Neuronal stem cell (in vitro differentiated cells): ENCODE measurements at places on chromosomes 6 and 20.
A peak's percentile ranks its signal among the peaks of the same experiment; 100 is the strongest.

DNA sequence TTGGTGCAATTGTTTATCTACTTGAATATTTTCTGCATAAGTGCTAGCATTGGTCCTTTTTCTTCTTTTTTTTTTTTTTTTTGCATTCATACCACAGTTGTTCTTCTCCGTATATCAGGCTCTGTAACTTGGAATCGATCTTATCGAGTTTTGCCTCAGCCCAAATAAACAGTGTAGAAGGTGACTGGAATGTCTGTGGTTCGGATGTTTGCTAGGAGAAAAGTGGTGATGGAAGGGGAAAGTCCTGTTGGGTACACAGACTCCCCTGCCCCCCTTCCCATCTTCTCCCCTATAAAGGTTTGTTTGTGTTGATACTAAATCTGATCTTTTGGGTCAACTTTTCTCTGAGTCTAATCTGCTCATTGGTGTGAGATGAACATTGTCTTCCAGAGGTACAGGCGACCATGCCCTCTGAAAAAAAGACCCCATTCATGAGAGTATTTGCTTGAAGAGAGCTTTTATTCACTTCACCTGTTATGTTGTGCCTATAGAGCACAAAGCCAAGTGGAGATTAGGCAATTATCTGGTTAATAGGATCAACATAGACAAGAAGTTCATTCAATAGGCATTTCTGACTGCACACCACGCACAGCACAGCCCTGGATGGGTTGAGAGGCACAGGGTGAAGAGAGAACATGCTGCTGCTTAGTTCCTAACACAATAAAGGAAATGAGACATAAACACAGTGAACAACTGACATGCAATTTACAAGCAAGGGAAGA lies 620.0 kb downstream of the PKHD1 start:
- peaks cover 8% of the 10 kb centered on the region for H3K27me3 ChIP-seq
- H3K36me3 ChIP-seq: no peaks in the 10 kb centered on the region

DNA sequence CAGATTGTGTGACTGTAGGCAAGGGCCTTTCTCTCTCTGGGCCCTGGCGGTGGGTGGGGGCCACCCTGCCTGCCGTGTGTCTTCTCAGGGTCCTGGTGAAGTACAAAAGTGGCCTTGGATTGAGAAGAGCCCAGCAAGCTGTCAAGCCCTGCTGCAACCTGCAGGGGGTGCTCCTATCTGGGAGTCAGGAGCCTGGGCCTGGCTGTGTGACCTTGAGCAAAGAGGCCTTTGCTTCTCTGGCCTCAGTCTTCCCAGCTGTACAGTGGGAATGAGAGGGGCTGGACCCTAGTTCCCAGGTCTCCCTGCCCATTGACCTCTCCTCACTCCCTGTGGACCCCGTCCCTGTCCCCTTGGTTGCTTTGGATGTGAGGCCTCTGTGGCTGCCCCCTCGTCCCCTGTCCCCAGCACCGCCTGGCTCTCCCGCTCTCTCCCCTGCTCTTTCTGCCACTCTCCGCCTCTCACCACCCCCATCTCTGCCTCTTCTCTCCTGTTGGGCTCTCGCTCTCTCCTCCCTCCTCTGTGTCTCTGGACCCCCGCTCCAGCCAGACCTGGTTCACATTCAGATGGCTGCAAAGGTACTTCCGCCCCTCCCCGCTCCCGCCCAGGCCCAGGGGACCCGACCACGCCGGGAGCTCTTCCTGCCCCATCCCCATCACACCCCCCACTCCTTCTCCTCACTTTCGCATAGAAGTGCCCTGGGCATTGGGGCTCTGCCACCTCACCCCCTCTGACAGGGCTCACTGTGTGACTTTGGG lies 46.7 kb downstream of the SRC start:
- H3K4me1 ChIP-seq: peaks cover 38% of the 10 kb centered on the region
- DNase-seq: no peak
- peaks cover 16% of the 10 kb centered on the region for H3K36me3 ChIP-seq
- no peak overlapping the region for H3K4me3 ChIP-seq

DNA sequence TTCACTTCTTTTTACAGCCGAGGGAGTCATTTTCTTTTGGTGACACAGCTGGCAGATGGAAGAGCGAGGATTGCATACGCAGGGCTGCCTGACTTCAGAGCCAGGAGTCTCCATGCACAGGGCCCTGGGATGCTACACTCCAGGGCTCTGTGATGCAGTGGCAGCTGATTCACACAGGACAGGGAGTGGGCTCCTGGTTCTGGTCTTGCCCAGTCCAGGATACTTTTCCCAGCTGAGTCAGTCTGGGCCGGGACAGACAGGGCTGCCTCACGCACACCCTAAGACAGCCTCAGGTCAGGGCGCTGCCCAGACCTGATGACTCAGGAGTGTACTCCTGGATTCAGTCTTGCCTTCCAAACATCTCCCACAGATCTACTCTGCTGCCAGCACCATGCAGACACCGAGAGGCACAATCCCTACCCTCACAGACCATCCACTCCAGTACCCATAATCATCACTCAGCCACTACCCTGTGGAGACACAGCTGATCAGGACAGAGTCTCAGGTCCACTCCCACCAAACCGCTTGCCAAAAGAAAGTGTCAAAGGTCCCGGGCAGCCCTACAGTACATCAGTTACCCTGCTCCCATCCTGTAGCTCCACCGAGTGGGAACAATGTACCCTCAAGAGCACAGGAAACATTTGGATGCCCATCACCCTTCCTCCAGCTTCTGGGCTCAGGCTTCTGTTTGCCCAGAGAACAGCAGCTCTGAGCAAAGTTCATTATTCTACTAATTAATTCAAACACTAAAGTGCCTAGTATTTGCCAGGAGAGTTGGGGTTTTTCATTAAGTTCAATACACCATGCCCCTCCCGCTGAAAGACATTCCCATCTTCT lies 11.5 kb downstream of the SDC4 start:
- H3K4me3 ChIP-seq: no peak overlapping the region
- H3K4me1 ChIP-seq: peaks cover 25% of the 10 kb centered on the region
- no peak overlapping the region for H3K27ac ChIP-seq
- H3K27me3 ChIP-seq: no peaks in the 10 kb centered on the region

GRCh38 chr6:52984247-52984646 lies 10.8 kb downstream of the GSTA4 start:
- no peaks in the 10 kb centered on the region for H3K4me1 ChIP-seq
- DNase-seq: no peak
- peaks cover 81% of the 10 kb centered on the region for H3K36me3 ChIP-seq
- H3K27me3 ChIP-seq: no peaks in the 10 kb centered on the region

DNA sequence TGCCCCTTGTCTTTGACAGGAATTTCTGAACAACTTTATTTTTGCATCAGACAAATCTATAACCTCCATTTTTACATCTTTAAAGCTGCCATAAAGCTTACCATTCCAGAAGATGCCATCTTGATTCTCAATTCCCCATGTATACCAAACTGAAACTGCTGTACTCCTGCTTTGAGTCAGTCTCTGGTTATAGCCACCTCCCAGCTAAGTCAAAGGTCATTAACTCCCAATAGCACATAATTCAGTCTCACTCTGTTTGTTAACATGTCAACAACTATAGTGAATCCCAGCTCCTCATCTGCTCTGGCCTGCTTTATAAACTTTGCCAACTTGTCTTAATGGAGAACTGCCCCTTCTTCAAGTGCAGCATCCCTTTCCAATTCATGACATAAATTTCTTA lies 343.6 kb downstream of the FRK start:
- peaks cover 2% of the 10 kb centered on the region for H3K4me1 ChIP-seq
- no peaks in the 10 kb centered on the region for H3K27me3 ChIP-seq
- no peak overlapping the region for H3K4me3 ChIP-seq
- H3K27ac ChIP-seq: no peak overlapping the region
- DNase-seq: no peak

GRCh38 chr6:111267764-111268333 lies 180.5 kb downstream of the SLC16A10 start:
- no peak overlapping the region for H3K4me3 ChIP-seq
- H3K27me3 ChIP-seq: no peaks in the 10 kb centered on the region
- peaks cover 16% of the 10 kb centered on the region for H3K36me3 ChIP-seq
- H3K27ac ChIP-seq: no peak overlapping the region
- no peak for DNase-seq
- H3K4me1 ChIP-seq: no peaks in the 10 kb centered on the region

DNA sequence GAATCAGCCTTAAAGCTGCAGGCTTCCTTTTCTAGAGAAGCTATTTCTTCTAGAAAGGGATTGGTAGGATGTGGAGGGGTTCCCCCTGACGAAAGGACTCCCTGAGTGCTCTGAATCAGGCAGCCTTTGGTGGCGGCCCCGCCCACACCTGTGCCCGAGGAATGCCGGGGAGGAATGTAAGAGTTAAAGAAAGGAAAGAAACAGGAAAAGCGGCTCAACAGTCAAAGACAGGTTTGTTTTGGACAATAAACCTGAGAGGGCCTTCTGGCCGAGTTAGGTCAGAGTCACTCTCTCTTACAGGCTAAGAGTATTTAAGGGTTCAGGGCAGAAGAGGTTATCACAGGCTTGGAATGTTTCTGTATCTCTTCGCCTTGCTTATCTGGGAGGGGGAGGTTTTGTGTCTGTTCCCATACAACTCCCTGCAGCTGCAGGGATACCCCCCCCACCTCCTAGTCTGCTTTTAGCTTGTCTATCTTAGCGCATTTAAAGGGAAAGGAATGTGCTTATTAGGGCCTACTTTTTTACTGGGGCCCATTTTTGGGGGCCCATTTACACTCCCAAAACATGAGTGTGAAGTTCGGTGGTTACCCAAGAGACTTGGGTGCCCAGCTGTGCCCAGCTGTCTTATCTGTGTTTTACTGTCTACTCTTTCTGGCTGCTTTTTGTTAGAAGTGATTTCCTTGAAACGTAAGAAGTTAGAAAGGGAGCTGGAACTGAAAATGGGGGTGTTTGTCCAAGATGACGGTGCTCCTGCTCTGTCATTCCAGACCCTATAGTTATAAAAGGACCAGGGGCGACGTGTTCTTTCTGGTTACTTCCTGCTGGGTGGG lies 32.8 kb downstream of the DYNLT1 start:
- H3K27ac ChIP-seq: peak overlapping the region; percentile 79
- H3K36me3 ChIP-seq: peaks cover 74% of the 10 kb centered on the region
- no peak overlapping the region for H3K4me3 ChIP-seq
- peak; percentile 12 for DNase-seq
- no peaks in the 10 kb centered on the region for H3K27me3 ChIP-seq

- H3K4me3 ChIP-seq: no peak overlapping the region
- H3K27ac ChIP-seq: no peak overlapping the region
- no peaks in the 10 kb centered on the region for H3K27me3 ChIP-seq
- peaks cover 81% of the 10 kb centered on the region for H3K36me3 ChIP-seq
- peaks cover 2% of the 10 kb centered on the region for H3K4me1 ChIP-seq
Observed at GRCh38 chr6:53038596-53038995, 26.6 kb upstream of the FBXO9 start.

DNA sequence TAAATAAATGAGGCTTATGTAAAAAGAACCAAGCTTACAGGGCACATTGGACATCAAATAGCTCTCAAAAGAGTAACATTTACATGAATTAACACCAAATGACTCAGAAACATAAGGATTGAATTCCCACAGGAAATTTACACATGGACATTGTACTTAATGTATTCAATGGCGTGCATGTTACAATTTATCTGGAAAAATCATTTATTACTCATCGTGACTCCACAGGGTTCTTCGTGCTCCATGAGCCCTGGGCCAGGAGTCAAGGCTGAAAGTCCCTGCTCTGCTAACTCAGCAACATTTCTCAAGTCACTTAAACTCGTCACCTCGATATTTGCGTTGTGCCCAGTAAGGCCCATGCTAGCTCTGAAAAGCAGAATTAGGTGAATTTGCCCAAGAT lies 158.5 kb downstream of the PHACTR1 start:
- H3K4me3 ChIP-seq: no peak overlapping the region
- H3K36me3 ChIP-seq: no peaks in the 10 kb centered on the region
- no peak overlapping the region for H3K27ac ChIP-seq
- no peak for DNase-seq
- H3K27me3 ChIP-seq: no peaks in the 10 kb centered on the region
- no peaks in the 10 kb centered on the region for H3K4me1 ChIP-seq

- no peaks in the 10 kb centered on the region for H3K27me3 ChIP-seq
- no peak for DNase-seq
- H3K36me3 ChIP-seq: no peaks in the 10 kb centered on the region
- no peak overlapping the region for H3K27ac ChIP-seq
- no peaks in the 10 kb centered on the region for H3K4me1 ChIP-seq
Observed at GRCh38 chr6:40510442-40510841, 76.7 kb downstream of the LRFN2 start.

GRCh38 chr6:81844686-81845085 lies 92.2 kb upstream of the TENT5A start:
- H3K27me3 ChIP-seq: no peaks in the 10 kb centered on the region
- H3K4me1 ChIP-seq: no peaks in the 10 kb centered on the region
- H3K4me3 ChIP-seq: no peak overlapping the region
- DNase-seq: no peak
- H3K36me3 ChIP-seq: no peaks in the 10 kb centered on the region

DNA sequence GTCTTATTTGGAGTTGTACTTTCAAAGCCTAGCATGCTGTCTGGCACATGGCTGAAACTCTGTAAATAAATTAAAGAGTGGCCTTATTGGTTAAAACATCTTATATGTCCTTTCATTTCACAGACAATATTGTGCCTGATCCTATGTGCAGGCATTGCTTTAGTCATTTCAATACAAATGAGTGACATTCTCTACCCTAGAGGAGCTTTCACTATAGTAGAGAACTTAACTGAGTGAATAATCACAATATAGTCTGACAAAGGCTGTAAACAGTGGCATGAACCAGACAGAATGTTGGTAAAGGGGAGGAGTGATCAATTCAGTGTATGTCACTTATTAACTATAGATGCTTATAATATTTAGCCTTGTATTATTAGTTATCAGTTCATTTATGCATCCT lies 481.8 kb downstream of the TFAP2B start:
- no peaks in the 10 kb centered on the region for H3K27me3 ChIP-seq
- no peak for DNase-seq
- no peak overlapping the region for H3K27ac ChIP-seq
- H3K4me1 ChIP-seq: peaks cover 2% of the 10 kb centered on the region
- no peaks in the 10 kb centered on the region for H3K36me3 ChIP-seq

- peaks cover 21% of the 10 kb centered on the region for H3K27me3 ChIP-seq
- peaks cover 4% of the 10 kb centered on the region for H3K4me1 ChIP-seq
- H3K4me3 ChIP-seq: no peak overlapping the region
- no peaks in the 10 kb centered on the region for H3K36me3 ChIP-seq
- no peak for DNase-seq
- H3K27ac ChIP-seq: no peak overlapping the region
Observed at GRCh38 chr6:31268836-31269235, 3.1 kb downstream of the HLA-C start.

GRCh38 chr20:57577679-57578475 lies 17.0 kb downstream of the PCK1 start:
- H3K4me3 ChIP-seq: no peak overlapping the region
- DNase-seq: no peak
- no peak overlapping the region for H3K27ac ChIP-seq
- H3K4me1 ChIP-seq: peaks cover 4% of the 10 kb centered on the region

GRCh38 chr20:1297486-1297885 lies 31.4 kb downstream of the SNPH start:
- no peak overlapping the region for H3K27ac ChIP-seq
- no peak for DNase-seq
- no peaks in the 10 kb centered on the region for H3K4me1 ChIP-seq
- H3K4me3 ChIP-seq: no peak overlapping the region
- no peaks in the 10 kb centered on the region for H3K36me3 ChIP-seq

- H3K4me1 ChIP-seq: no peaks in the 10 kb centered on the region
- no peak for DNase-seq
- H3K27me3 ChIP-seq: no peaks in the 10 kb centered on the region
- no peaks in the 10 kb centered on the region for H3K36me3 ChIP-seq
- no peak overlapping the region for H3K4me3 ChIP-seq
Observed at GRCh38 chr20:42986143-42986773, 203.4 kb downstream of the PTPRT start.
